ENCODE measurements at places on chromosomes 5 and 9.

DNA sequence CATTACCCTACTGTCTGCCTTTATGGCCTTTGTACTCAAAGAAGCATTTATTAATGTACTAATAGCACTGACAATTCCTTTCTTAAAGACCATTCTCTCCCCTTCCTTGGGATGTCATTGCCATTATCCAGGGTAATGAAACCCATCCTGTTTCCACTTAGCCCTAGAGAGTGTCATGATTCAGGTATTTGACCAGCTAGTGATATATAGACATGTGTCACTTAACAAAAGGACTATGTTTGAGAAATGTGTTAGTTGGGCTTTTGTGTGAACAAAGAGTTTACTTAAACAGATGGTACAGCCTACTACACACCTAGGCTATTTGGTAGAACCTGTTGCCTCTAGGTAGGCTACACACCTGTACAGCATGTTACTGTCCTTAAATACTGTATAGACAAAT is 2.0 kb downstream of the ATP6V0E1 start:
- DNase-seq: no peak

- DNase-seq: no peak
Measured at GRCh38 chr9:84145780-84146179, 165.2 kb downstream of the RMI1 start.

- DNase-seq: no peak
Measured at GRCh38 chr5:6333182-6333905, 45.0 kb downstream of the MED10 start.

- peak; percentile 54 for DNase-seq
Measured at GRCh38 chr9:86563350-86563749, 209.1 kb upstream of the TUT7 start.

GRCh38 chr5:88474574-88474973 is 205.9 kb upstream of the TMEM161B start:
- no peak for DNase-seq

DNA sequence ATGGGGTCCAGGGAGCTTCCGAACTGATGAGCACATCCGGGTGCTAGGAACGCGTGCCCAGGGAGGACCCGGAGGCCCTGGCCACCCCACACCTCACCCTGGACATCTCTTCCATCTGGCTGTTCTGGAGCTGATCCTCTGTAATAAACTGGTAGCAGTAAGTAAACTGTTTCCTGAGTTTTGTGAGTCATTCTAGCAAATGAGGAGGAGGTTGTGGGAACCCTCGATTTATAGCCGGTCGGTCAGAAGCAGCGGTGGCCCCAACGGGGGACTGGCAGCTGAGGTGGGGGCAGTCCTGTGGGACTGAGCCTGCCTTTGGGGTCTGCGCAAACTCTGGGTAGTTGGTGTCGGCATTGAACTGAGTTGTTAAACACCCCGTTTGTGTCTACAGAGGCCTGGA is 15.4 kb upstream of the UBAC1 start:
- DNase-seq: no peak

- peak; percentile 64 for DNase-seq
Measured at GRCh38 chr5:153565822-153566221, 75.4 kb downstream of the GRIA1 start.

- no peak for DNase-seq
Measured at GRCh38 chr5:133365738-133366137, 246.6 kb downstream of the FSTL4 start.

DNA sequence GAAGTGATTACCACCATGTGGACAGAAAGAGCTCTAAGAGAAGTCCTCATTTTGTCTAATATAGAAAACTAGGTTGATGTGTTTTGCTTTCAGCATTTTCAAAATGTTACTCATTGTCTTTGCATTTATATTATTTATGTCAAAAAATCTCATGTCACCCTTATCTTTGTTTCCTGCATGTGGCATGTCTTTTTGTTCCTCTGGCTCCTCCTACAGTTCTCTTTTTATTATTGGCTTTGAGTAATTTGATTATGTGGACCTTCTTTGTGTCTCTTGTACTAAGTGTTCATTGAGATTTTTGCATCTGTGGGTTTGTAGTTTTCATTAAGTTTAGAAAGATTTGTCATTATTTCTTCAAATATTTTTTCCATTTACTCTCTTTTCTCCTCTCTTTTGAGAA is 58.8 kb downstream of the GNG10 start:
- DNase-seq: no peak

GRCh38 chr5:179337796-179338676 is 7.2 kb downstream of the ADAMTS2 start:
- no peak for DNase-seq

- DNase-seq: no peak
Measured at GRCh38 chr9:137750566-137750965, 127.0 kb upstream of the CACNA1B start.

DNA sequence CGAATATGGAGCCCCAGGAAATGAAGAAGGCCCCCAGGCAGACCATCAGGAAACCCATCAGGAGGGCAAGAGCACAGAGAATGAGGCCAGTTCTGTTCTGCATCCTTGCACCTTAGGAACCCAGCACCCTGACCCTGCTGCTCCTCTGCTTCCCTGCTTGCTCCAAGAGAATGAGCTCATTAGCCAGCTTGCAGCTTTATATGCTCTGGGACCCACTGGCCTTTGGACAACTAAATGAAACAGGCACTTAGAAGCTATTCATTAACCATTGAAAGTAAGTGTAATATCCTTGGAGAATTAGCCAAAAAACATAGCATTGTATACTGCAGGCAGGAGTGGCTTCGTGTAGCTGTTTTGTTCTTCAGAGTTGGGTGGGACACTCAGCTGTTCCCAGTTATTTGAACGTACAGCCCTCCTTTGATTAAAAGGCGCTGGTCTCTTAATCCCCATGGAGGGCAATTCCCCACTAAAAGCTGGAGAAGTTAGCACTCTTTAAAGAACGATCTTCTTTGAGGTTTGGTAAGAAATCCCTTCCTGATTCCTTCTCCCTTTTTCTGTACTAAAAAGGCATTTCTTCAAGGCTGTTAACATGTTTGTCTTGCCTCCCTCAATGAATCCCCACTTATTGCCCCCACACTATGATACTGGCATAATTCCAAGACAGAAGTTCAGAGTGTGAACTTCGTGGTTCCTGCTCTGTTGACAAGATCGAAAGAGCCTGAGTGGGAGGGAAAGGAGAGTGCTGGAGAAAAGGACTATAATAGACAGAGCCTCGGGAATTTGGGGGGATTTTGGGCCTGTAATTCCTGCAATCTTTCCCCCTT is at the start of gene TMEM252:
TSS of gene TMEM252 (minus strand) at position 172 of the 824 bp plus-strand sequence. CDS start at position 103, 69 bp downstream.
- no peak for DNase-seq

DNA sequence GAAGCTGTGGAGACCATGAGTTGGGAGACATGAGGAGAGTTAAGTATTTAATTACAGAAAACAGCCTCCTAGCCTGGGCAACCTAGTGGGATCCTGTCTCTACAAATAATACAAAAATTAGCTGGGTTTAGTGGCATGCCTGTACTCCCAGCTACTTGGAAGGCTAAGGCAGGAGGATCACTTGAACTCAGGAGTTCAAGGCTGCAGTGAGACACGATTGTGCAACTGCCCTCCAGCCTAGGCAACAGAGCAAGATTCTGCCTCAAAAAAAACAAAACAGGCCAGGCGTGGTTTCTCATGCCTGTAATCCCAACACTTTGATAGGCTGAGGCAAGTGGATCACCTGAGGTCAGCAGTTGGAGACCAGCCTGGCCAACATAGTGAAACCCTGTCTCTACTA is 52.6 kb downstream of the AQP7 start:
- no peak for DNase-seq

DNA sequence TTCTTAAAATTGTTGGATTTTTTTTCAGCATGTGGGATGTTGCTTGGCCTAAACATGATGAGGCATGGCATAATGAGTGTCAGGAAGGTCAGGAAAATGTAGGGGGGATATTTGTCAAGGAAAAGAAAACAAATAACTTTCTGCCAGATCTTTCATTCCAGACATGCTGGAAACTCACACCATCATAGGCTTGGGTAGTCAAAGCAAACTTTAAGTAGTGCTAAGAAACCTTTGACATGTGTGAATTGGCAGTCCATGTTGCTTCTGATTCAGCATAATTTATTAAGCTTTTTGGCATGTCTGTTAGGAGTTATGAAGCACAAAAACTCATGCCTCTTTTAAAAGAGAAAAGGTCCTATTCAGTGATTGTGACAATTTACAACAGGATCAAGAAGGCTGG is 61.3 kb upstream of the MTAP start:
- no peak for DNase-seq

GRCh38 chr9:131800843-131801242 is 61.0 kb upstream of the RAPGEF1 start:
- DNase-seq: no peak

DNA sequence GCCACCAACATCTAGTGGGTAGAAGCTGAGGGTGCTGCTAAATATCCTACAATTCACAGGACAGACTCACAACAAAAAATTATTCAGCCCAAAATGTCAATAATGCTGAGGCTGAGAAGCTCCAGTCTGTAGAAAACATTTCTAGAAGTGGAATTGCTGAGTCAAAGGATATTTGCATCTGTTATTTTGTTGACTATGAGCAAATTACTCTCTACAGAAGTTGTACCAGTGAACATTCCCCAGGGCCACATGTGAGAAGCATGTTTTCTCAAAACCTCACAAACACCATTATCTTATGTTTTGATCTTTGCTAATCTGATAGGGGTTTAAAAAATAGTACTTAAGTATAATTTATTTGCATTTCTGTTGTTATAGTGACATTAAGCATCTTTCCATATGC is 15.4 kb downstream of the ITK start:
- DNase-seq: no peak

GRCh38 chr9:38388283-38389223 is 3.9 kb upstream of the ALDH1B1 start:
- DNase-seq: no peak

DNA sequence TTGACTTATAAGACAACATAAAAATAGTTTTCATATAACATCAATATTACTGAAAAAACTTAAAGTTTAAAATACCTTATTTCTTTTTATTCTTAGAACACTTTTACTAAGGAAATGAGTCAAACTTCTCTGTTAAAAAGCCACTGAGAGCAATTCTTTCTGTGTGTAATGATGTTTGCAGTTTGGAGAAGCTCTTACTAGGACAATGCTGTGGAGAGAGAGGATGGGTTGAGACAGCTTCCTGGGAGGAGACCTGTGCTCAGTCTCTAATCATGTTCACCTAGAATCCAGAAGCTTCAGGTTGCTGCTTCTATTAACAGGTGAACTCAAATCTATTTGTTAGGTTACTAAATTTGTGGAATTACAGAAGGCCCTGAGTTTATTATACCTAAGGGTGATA is 198.5 kb downstream of the DNAH5 start:
- no peak for DNase-seq

GRCh38 chr5:12237837-12238575 is 333.8 kb upstream of the CTNND2 start:
- no peak for DNase-seq

- DNase-seq: no peak
Measured at GRCh38 chr9:129549684-129550083, 71.2 kb downstream of the C9orf50 start.

GRCh38 chr9:96867079-96867804 is 12.9 kb upstream of the ZNF782 start:
- no peak for DNase-seq

DNA sequence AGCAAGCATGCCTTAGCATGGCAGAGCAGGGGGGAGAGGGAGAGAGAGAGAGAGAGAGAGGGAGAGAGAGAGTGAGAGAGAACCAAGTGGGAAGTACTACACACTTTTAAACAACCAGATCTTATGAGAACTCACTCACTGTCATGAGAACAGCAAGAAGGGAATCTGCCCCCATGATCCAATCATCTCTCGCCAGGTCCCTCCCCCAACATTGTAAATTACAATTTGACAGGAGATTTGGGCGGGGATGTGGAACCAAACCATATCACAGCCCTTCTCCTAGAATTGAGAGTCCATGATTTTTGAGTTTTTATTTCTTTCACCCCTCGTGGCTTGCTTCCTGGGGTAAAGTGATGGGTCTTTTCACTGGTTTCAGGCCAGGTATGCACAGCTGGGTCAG is 98.8 kb downstream of the DOCK2 start:
- DNase-seq: no peak

DNA sequence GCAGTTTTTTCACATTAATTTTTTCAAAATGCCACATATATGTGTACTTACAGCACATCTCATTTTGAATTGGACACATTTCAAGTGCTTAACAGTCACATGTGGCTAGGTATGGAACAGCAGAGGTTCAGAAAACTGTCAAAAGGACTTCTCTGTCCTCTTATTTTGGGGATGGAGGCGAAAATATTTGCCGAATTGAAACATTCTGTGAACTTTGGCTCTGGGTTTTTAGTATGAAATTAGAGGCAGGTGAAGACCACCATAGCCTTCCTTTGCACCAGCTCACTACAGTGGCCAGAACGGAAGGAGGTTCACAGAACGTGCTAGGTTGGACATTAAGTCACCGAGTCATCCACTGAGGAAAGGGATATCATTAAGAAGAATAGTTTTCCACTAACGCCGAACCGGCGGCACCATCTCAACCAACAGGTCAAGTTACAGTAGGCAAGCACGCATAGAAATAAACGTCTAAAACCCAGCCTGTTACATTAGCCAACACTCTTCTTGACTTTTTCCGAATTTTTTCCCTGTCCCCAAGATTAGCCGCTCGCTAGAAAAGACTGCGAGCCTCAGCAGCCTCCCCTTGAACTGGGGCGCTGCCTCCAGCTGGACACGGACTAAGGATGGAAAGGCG is 1.8 kb upstream of the TLE4 start:
- DNase-seq: no peak

GRCh38 chr9:134212809-134213507 is 48.6 kb upstream of the RNU6ATAC start:
- no peak for DNase-seq

GRCh38 chr5:5881294-5881693 is 458.8 kb downstream of the ICE1 start:
- DNase-seq: no peak

DNA sequence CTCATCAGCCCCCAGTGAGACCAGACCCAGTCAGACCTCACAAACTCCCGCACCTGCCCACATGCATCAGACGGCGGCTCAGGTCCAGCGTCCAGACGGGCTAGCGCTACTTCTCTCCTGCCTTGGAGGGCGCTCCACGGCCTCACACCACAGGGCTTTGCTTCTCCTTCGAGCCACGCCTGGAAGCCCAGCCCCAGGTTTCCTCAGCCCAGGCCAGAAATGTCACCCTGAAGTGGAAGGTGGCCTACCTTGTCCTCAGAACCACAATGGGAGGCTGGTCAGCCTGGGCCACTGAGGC is 2.8 kb downstream of the NACC2 start:
- DNase-seq: no peak

GRCh38 chr5:15864536-15865215 is 314.9 kb downstream of the MARCHF11 start:
- DNase-seq: no peak
